Stimulated activated CD8-positive, alpha-beta memory T cell treated with anti-CD3 and anti-CD28 coated beads, Interleukin-7, amount 100 ng/mL, for 48 hours (primary cell): ENCODE measurements at places on chromosomes 7 and 10.

DNA sequence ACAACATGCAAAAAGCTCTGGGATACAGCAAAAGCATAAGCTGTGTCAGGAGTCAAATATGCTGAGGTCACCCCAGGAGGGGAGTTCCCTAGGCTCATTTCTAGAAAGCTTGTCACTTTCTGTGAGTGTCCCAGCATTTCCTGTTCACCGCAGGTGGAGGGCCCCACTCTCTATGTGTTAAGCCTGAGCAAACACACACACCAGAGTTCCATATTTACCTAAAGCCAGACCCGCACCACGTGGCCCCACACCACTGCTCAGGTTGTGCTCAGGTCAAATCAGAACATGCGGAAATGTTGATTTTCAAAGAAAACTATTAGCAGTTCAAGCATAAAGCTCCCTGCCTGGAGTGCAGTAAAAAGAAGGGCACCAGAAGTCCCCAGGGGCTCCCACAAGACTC lies 259.6 kb upstream of the PPP2R2D start:
- peak; percentile 20 for DNase-seq

DNA sequence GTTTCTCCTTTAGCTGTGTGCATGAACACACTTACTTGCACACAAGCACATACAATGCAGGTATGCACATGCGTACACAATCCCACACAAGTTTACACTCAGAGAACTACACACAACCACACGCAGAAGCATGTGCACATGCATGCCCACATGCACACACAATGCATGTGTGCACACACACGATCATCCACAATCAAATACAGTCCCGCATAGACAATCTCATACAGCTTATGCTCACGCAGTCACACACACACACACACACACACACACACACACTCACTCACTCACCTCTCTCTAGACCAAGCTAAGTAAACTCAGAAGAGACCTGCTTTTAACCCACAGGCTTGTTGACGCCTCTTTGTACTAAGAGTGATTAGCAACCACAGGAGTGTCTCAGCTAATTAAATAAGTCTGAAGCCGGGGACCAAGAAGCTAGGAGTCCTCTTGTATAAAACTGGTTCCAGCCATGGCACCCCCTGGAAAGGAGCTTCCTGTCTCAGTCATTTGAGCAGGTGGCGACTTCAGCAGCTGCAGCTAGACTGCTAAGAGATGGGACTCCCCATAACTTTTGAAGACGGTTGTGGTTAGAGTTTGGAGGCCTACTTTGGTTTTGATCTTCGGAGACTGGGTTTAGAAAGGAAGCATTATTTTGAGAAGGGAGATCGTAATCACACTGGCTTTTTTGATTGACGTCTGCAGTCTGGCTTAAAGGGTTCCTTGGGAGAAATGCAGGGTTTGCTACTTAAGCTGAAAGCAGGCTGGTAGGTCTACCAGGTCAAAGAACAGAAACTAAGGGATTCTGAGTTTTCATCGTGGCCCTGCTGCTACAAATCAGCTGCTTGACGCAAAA lies 82.3 kb upstream of the ADRB1 start:
- peak; percentile 22 for DNase-seq

- no peak for DNase-seq
Observed at GRCh38 chr10:69389827-69390490, 26.8 kb downstream of the TACR2 start.

DNA sequence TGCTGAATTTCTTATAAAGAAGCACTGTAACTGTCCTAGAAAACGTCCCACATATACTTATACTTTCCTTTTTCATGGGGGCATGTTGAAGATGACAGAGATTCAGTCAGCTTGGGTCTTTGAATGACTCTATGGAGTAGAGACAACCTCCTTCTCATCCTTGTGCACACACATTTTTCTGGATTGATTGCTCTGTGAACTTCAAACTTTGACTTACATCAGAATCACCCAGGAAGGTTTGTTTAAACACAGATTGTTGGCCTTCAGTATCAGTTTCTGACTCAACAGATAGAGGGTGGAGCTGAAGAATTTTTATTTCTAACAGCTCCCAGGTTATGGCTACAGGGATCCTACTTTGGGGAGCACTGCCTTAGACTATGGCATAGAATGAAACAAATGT lies 97.6 kb upstream of the DGKB start:
- DNase-seq: no peak

DNA sequence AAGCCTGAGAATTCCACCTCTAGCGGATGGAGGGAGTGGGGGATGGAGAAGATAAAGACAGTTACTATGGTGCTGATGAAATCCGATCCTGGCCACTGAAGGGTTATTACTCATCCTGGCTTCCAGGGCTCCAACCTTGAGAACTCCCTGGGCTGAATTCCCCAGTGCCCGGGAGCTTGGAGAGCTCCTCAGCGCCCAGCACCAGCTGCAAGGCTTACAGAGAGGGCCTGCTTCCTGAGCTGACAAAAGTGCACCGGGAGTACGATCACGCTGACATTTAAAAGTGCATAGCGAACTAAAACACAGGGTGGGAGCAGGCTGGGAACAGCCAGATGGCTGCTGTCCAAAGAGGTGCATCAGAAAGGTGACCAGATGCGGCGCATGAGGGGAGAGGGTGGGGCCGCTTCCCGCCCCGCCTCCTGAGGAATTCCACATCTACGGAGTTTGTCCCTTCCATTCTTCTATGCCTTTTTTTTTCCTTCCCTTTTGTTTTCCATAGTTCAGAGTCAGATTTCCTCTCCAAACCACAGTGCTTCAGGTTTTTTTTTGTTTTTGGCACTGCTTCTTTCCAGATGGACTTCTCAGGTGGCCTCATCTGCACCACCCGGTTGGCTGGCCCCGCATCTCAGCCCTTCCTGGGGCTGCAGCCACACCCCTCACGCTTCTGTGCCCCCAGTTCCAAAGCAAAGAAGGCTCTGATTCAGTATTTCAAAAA lies 62.4 kb upstream of the MKRN1 start:
- no peak for DNase-seq

GRCh38 chr10:75926763-75927162 lies 495.3 kb downstream of the LRMDA start:
- no peak for DNase-seq

DNA sequence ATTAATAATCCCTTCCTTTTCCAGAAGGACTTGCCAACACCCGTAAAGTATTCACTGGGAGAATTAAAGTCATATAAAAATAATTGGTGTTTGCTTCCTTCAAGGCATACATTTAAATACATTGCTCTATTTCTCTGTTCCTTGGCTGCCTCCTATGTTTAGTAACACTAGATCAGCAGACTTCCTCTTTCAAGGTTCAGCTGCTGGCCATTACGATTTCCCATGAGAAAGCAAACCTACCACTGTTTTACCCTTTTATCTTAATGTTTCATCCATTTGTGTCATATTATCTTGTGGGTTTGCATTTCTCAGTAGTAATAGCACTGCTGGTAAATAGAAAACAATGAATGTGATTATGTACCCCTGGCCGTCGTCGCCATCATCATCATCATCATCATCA lies 313.8 kb upstream of the BMPER start:
- no peak for DNase-seq

GRCh38 chr7:1855725-1856160 lies 185.7 kb downstream of the ELFN1 start:
- DNase-seq: no peak

DNA sequence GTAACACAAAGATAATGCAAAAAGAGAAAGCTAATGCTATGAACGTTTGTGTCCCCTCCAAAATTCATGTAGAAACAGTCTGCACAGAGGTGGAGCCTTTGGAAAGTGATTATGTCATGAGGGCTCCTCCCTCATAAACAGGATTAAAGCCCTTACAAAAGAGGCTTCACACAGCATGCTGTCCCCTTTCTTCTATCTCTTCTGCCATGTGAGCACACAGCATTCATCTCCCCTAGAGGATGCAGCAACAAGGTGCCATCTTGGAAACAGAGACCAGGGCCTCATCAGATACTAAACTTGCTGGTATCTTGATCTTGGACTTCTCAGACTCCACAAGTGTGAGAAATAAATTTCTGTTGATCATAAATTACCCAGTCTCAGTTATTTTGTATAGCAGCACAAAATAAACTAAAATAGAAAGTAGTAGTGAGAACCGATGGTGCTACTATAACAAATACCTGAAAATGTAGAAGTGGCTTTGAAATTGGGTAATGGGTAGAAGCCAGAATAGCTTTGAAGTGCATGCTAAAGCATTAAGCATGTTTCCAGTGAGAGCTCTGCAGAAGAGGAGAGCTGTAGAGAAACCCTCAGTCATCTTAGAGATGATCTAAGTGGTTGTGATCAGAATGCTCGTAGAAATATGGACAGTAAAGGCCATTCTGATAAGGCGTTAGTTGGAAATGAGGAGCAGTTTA lies 108.7 kb downstream of the DNAJC1 start:
- DNase-seq: no peak

GRCh38 chr7:107154826-107155225 lies 14.0 kb upstream of the HBP1 start:
- no peak for DNase-seq

DNA sequence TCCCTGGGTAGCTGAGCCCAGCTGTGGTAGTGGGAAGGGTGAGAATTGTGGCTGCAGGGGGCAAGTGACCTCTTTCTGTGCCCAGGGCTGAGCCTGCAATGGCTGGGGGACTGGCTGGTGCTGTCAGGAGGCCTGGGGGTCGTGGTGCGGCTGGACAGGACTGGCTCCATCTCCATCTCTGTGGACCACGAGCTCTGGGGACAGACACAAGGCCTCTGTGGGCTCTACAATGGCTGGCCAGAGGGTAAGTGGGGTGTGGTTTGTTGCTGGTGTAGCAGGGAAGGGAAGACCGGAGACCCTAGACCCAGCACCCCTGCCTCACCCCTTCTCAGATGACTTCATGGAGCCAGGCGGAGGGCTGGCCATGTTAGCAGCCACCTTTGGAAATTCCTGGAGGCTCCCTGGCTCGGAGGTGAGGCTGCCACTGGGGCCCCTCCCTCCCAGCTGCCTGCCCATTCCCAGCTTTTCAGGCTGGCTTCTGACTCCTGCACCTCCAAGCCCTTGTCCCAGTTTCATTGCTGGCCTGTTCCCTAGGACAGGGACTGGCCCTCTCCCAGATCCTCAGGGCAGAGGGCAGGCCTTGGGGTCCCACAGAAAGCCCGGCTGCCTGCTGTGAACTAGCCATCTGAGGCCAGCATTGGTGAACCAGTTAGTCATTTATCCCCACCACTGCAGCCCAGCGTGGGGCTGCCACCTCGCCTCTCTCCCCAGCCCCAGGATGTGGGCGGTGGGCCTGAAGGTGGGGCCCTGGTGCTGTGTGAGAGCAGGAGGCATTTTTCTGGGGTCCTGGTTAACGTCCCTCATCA lies 5.5 kb upstream of the ZNF467 start:
- DNase-seq: no peak

DNA sequence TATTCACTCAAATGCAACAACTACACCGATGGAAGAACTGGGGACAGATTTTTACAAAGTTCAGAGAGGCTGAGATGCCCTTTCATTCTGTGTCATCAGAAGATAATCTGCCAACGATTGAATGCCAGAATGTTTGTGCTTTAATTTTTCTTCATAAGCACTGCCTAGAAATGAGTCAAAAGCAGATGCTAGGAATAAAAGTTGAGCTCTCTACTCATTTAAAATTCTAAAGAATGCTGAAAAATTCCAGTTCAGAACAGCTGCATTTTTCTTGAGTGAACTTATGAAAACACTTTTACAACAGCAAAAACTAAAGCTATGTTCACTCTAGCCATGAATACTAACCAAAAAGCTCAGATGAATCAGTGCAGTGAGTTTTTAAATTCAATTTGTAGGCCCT lies 22.3 kb upstream of the FAM133B start:
- DNase-seq: no peak

GRCh38 chr10:100183481-100183880 lies 2.3 kb downstream of the ERLIN1 start:
- DNase-seq: no peak

- DNase-seq: no peak
Observed at GRCh38 chr7:103989785-103990767, 618 bp upstream of the RELN start.

DNA sequence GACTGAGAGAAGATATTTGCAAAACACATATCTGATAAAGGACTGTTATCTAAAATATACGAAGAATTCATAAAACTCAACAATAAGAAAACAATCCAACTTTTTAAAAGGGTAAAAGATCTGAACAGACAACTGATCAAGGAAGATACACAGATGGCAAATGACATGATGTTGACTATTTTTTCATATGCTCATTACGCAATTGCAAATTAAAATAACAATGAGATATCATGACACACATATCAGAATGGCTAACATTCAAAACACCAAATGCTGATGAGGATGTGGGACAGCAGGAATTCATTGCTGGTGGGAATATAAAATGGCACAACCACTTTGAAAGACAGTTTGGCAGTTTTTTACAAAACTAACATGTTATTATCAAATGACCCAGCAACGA lies 8.9 kb downstream of the DENND11 start:
- no peak for DNase-seq

DNA sequence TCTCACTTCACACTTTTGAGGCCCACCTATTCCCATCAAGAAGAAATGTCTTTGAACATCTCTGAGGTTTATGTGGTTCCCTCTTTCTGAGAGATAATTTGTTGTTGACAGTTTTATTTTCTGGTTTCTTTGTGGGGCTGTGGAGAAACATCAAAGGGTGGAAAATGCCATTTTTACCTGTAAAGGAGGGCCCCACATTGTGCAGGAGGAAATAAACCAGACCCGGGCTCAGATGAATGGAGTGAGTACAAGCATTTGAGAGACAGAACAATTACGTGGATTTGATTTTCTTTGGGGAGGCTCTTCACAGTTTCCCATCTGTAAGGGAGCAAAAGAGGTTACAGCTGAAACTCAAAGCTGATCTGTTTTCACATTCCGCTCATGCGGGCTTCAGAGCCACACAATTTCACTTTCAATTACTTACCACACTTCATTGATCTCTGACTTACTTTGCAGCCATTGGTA lies 29.8 kb downstream of the ITPRIP start:
- DNase-seq: no peak

DNA sequence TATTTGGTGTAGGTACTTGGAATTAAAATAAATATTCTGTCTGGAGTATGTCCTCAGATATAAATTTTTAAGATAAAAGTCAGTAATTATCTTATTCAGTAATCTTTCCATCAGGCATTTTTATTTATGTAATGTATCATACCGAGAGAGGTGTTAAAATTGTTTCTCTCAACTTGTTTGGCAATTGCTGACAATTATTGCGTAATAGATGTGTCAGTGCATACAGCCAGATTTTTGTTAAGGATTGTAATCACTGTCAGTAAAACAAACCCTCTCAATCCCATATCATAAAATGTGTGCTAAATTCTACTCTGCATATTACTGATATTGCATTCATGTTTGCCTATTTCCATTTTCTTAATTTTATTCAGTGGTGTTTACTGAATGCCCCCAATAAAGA lies 69.2 kb downstream of the CNTNAP2 start:
- no peak for DNase-seq

GRCh38 chr7:28440055-28440601 lies 27.8 kb downstream of the CREB5 start:
- no peak for DNase-seq

DNA sequence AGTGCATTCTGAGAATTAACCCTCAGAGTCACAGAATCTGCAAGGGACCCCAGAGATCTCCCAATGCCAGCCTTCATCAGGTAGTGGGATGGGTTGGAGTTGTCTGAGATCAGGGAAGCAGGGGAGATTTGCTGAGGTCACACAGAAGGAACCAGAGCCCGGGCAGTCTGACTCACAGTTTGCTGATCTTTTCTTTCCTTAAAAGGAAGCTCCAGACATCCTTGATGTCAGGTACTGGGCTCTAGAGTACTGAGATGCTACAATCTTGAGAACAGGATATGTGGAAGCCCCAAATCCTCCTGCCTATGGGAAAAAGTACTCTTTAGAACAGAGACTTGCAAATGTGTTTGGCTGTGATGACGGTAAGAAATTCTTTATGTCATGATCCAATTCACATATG lies 706 bp downstream of the TBATA start:
- DNase-seq: no peak
